Femur (tissue), 1 donor: ENCODE measurements at places on chromosomes 16 and 17.
A peak's percentile ranks its signal among the peaks of the same experiment; 100 is the strongest.

DNA sequence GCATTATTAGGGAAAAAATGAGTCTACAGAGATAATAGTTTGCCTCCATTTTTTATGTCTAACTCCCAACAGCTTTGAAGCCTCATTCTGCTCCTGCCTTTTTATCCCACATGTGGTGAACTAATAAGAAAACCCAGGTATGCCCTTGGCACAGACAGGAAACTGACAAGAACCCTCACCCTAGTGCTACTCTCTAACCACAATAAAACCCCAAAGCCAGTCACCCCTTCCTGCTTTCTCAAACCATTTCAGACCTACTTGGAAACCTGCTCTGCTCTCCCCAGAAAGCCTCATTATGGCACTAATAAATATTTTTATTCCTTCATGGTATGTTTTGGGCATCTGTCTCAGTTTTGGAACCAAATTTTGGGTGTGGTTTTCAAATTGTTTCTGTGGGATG, 3.9 kb upstream of the MARVELD3 start:
- DNase-seq, result no peak

DNA sequence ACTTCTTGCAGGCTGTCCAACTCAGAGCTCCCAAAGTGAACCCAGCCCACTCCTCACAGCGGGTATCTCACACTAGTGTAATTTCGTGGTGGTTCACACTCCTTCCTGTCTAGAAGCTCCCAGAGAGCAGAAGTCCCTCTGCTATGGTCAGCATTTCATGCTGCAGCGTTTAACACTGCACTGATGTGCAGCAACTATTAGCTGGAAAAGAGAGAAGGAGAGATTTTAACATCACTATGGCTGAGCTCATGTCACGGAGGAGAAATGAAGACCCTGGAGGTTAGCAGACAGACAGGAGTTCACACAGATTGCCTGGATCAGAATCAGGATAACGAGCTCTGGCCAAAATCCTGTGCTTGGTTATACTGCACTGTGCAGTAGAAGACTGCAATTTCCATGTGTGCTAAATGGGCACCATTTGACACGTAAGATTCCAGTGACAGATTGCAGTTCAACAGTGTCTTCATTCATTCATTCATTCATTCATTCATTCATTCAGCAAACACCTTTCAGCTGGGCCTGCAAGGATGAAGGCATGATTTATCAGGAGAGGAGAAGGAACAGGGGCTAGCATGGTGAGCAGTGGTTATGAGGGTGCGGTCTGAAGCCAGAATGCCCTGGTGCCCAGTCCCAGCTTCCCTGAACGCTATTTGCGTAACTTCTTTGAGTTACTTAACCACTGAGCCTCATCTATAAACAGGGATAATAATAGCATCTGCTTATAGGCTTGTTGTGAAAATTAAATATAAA, 5.3 kb upstream of the CCL1 start:
- DNase-seq, result no peak

GRCh38 chr17:19770985-19771735, 23.1 kb upstream of the ALDH3A1 start:
- no peak for DNase-seq

- peak; percentile 92 for DNase-seq
Measured at GRCh38 chr17:5078106-5079028, at the start of gene ZFP3. TSS of gene ZFP3 (plus strand) at chr17:5078467. CDS start at chr17:5091505, 13,038 bp downstream.

DNA sequence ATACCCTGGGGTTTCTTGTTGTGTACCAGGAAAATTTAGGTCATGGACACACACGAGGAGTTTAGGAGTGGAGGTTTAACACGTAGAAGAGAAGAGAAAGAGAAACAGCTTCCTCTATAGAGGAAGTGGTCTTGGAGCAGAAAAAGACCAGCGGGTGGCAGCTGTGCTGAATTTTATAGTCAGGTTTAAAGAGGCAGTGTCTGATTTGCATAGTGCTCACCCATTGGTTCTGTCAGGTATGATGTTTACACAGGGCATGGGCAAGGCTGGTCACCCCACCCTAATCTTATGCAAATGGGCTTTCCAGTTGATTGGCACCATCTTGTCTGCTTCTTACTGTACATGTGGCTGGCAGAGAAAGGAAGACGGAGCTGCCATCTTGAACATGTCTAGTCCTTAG, 309.0 kb downstream of the CDH13 start:
- no peak for DNase-seq

- no peak for DNase-seq
Measured at GRCh38 chr17:77214743-77215142, 74.0 kb downstream of the SEC14L1 start.
